ENCODE measurements at places on chromosomes 12 and 14.

GRCh38 chr14:69142101-69142500 is 10.8 kb downstream of the DCAF5 start:
- DNase-seq: no peak

- no peak for DNase-seq
Measured at GRCh38 chr12:114963846-114964245, 279.9 kb upstream of the TBX3 start.

DNA sequence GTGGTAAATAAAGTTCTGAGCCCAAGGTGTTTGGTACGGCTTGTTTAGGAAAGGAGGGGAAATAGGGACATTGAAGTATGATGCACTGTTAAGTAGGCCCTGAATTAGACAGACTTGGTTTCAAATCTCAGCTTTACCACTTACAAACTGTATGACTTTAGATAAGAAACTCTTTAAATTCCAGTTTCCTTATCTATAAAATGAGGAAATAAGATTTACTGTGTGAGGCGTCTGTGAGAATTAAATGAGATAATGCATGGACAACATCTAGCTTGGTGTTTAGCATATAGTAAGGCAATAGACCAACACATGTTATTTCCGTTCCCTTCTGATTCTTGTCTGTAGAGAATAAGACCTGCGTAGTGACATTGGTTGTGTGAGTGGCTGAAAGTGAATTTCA is 7.0 kb downstream of the NCKAP1L start:
- DNase-seq: no peak

- no peak for DNase-seq
Measured at GRCh38 chr12:31278424-31278823, 47.5 kb downstream of the SINHCAF start.

- no peak for DNase-seq
Measured at GRCh38 chr12:91680864-91681263, 464.8 kb downstream of the BTG1 start.

DNA sequence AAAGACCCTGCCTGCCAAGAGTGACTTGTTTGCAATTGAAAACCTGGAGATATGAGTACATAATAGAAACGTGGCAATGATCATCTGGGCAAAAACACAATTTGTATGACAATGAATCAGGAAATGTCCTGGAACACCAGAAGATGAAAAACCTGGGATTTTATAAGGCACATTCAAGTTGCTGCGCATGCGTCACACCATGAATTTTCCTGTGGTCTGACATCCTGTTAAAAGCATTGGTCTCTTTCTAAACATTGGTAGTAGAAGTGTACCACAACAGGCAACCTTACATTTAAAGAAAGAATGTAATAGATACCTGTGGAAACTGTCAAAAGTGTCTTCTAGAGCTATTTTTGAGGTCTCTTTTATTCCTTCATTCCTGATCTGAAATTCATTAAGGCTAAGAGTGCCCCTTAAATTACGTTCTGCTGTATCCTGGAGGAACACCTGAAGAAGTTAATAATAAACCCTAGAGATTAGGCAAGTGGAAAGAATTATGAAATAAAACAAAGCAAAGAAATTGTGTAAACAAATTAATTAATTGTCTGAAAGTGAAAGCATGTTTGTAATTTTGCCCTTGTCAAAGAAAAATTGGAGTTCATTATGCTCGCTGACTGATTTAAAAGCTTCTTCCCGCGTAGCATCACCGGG is 676.5 kb downstream of the DIO2 start:
- DNase-seq: no peak

- no peak for DNase-seq
Measured at GRCh38 chr12:131507881-131508280, 203.0 kb upstream of the SFSWAP start.

Data from activated CD8-positive, alpha-beta memory T cell treated with anti-CD3 and anti-CD28 coated beads for 1 hour (primary cell).